NCI-H2171 treated with DMSO at 0.1 percent for 48 hours (cell line): ENCODE measurements at places on chromosomes 3 and 15.

DNA sequence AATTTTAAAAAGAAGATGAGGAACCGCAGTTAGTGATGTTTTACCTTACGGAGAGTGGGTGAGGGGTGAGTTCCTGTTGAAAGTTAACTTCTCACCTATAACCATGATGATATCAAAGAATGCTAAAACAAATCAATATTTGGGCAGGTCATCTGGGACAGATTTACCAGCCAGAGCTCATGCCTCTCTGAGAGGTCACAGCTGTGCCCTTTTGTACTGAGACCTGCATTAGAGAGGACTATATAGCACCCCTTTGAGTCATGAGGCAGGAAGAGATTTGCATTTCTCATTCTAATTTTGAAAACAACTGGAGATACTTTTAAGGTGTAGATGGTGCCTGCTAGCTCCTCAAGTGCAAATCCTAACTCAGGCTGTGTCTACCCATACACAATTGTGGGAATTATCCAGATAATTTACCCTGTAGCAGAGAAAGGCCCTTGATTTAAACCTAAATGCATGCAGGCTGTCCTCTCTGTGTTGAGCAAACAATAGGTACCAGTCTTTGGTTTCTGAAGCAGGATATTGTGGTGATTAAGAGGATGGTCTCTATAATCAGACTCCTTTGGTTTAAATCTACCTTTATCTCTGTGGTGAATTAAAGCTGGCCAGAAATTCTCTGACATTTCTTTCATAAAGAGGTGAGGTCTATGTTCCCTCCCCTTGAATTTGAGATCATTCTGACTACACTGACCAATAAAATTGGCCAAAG is 5.8 kb upstream of the TM4SF4 start:
- DNase-seq: no peak

GRCh38 chr3:139198929-139199328 is 144.9 kb upstream of the MRPS22 start:
- no peak for DNase-seq

DNA sequence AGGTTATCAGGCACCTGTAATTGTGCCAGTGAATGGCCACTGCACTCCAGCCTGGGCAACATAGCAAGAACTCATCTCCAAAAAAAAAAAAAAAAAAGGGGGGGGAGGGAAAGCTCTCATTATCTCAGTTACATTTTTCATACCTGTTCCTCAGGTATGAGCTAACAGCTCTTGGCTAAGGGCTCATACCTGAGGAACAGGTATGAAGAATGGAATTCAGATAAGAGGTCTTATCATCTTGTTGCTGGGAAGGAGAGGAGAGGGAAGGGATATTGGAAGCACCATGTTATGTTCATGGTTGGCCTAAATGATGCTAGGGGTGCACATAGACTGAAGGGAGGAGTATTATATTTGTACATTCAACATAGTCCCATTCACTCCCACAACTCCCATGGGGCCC is 2.6 kb downstream of the SLC15A2 start:
- DNase-seq: no peak

DNA sequence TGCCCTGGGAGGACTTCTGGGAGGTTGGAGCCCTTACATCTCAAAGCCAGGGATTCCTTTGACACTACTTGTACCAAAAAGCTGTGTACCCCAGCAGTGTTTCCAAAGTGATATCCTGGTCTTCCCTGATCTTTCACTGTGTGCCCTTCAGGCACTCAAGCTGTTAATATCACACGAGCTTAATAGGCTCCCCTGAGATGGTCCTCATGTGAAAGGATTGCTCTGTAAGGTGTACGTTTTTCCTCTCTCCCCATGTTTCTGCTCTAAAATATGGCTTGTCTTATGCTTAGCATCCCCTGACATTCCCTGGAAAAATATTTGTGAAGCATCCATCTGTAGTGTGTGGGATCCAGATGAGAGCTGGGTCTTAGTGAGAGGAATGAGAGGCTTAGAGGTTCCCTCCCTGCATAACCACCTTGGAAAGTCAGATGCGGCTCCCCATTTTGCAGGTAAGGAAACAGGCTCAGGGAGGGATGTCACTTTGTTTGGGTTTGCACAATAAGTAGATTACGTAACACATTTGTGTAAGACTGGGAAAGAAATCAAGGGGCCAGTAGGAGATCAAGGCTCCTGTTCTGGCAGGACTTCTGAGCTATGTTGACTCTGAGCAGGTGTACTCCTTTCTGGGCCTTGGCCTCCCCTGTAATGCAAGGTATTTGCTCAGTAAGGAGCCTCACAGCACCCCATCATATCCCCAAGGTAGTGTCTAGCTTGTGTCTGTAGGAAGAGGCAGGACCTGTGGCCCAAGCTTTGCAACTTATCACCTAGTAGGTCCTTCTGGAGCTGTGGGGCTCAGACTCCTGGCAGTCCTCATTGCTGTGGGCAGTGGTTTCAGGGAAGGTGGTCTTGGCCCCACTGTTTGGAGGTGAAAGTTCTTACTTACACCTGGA is 667 bp upstream of the ACOX2 start:
- DNase-seq: no peak

- DNase-seq: no peak
Observed at GRCh38 chr3:134404366-134404885, 30.2 kb upstream of the AMOTL2 start.

DNA sequence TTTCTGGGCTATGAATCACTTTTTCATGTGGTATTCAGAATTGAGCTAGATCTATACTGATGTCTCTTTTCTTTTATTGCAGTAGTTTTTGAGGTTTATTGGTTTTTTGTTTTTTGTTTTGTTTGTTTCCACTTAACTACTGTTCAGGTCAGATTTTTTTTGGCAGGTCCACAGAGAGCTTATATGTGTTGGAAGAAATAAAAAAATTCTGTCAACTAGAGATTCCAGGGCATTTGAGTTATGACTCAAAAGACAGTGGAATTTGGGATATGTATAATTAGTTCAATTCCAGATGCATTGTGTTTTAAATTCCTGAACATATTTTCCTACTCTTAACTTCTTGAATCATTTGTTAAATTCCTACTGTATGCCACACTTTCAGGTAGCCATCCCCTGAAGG is 727.2 kb downstream of the SI start:
- no peak for DNase-seq

GRCh38 chr3:9727743-9728142 is 3.8 kb upstream of the BRPF1 start:
- DNase-seq: no peak

GRCh38 chr15:73369154-73369694 is 466 bp upstream of the HCN4 start:
- DNase-seq: no peak

DNA sequence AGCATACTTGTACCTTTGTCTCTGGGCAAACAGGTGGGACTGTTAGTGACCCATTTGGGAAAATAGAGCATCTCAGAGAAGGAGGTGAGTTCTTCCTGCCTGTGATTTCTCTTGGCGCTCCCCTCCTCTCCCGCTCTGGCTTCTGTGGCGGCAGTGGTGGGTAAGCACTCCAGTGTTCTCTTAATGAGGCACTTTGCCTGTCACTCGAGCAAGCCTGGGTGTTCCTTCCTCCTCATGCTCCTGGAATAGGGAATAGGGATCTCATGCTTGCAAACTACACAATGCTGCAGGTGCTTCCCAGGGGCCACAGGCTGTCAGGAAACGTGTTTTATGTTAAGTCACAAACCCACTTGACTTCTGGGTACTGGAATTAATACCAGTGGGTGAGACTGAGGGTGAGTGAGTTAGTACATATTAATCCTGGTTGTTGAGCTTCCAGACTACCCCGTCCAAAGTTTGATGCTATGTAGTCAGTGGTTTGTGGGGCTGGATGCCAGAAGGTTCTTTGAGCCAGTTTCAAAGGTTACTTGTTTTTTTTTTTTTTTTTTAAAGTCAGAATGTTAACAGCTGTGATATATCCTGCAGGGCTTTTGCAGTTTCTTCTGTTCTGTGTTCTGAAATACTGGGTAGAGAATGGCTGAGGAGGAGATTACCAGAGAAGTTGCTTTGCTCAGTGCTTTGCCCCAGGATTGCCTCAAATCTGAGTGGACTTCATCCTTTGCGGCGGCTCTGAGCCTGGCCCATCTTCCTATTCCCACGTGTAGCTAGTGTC is 30.5 kb downstream of the EDEM1 start:
- DNase-seq: no peak

DNA sequence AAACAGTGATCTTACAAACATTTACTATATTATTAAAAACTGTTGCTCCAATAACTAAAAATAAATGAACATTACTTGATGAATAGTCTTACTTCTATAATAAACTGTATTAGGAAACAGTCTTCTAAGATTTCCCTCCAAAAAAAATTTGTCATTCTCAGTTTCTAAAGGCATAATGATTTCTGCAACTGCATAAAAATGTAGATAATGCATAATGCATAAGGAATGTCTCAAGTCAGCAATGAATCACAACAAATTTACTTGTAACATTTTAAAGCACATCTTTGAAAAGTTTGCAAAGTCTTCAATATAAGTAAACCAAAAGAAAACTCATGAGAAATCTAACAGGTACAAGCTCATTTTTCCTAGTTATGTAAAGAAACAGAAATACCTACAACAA is 113.5 kb downstream of the VPS13C start:
- no peak for DNase-seq

DNA sequence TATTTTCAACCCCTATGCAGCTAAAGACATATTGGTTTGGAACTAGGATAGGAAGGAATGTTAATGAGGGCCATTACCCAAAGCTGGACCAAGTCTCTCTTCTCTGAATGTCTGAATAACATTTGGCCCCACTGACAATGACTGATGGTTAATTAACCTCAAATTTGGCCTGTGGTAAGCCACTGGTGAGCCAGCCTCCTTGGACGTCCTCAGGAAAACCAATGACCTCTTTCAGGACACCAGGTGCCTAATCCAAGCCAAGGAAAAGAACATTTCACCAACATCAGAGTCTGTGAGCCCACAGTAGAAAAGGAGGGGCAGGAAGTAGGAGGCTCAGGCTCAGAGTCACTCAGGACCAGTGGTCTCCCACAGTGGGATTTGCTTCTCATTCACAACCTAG is 56.4 kb upstream of the ETV5 start:
- no peak for DNase-seq

GRCh38 chr15:69377216-69377970 is 36.8 kb upstream of the KIF23 start:
- no peak for DNase-seq

DNA sequence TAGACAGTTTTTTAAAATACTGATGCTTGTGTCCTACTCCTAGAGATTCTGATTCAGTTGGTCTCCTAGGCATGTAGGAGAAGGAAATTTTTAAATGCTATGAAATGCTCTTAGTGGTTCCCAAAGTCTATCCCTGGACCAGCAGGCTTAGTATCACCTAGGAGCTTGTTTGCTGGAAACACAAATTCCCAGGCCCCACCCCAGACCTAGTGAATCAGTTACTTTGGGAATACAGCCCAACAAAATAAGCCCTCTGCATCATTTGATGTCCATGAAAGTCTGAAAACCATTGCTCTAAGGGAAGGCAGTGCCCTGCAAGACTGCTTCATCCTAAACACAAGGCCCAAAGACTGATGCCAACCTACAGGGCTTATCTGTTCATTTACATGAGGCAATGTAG is 36.3 kb downstream of the CCNL1 start:
- DNase-seq: no peak

- DNase-seq: no peak
Observed at GRCh38 chr3:114308830-114309229, 15.0 kb downstream of the TIGIT start.

GRCh38 chr3:53780806-53781205 is 65.4 kb downstream of the CHDH start:
- DNase-seq: no peak

- DNase-seq: no peak
Observed at GRCh38 chr15:66775127-66776105, 73.4 kb downstream of the SMAD6 start.

DNA sequence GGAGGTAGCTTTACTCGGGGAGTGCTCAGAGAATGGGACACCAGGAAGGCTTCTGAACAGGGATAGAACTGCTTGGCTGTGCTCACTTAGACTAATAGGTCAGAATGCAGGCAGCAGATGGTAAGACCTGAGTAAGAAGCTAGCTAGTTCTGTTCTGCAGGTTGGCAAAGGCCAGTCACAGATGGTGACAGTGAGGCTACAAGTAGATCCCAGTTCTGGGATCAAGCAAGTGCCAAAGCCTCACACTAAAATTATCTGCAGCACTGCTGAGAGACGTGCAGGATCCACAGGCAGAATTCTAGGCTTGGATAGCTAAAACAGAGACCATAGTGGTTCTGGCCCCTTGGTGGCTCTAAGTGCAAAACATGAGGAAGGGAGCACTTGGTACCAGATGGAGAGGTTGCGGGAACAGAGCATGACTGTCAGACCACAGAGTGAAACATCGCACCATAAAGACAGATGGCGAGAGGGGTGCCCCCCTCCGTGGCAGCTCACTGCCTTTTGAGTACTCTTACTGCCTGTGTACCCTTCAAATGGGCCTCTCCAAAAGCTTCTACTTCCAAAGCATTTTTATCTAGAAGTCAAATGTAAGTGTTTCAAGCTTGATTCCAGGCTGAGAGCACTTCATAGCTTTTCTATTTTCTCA is 3.6 kb upstream of the GLCE start:
- DNase-seq: peak; percentile 99

DNA sequence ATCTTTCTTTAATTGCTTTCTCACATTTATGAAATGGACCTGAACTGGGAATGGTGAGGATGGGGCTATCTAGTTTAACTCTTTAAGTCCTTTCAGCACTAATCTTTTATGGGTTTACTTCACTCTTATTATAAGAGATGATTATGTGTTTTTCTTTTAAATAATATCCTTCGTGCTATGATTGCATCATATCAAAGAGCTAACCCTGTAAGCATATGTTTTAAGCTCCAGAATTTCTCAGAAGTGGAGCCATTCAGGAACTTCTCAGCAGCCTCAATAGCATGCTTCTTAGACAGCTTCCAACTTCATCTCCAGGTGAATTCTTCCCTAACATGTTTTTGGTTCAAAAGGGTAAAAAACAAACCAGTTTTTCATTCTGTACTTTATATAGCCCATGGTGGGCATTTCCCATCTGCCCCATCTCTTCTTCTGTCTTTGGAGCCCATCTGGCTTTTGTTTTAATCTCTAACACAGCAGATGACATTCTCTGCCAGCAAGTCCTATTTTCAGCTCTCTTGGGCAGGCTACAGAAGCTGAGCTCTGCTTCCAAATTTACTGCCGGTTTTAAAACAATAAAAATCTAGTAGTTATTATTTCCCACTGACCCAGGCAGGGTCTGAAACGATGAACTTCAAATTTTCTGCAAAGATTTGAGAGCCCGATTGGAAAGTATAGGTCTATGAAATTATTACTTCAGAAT is 26.8 kb upstream of the IL1RAP start:
- DNase-seq: no peak

DNA sequence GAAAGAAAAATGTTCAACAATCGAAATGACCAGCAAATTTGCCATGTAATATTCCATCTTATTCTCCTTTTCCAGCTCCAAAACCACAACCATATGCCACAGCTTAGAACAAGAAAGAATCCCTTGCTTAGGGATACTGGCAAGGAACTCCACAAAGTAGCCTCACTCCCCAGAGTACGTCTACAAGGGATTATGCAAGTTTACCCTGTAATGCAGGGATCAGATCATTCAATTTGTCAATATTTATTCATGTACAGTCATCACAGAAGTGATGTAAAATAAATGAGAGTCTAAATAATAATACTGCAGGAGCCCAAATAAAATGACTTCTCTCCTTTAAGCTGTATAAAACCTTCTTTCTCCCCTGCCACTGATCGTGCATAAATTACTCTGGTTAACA is 23.5 kb upstream of the MYO1E start:
- DNase-seq: no peak

GRCh38 chr3:144497452-144497851 is 525.8 kb downstream of the DIPK2A start:
- DNase-seq: no peak

- DNase-seq: peak; percentile 38
Observed at GRCh38 chr15:80404761-80405553, 775 bp downstream of the ARNT2 start.

GRCh38 chr15:32953533-32953910 is 235.7 kb downstream of the GREM1 start:
- no peak for DNase-seq
